ENCODE measurements at places on chromosomes 16 and 17.

- DNase-seq: no peak
Measured at GRCh38 chr17:41010441-41010840, 1.5 kb upstream of the KRTAP3-1 start.

GRCh38 chr16:85928401-85928820 is 29.4 kb downstream of the IRF8 start:
- DNase-seq: no peak

DNA sequence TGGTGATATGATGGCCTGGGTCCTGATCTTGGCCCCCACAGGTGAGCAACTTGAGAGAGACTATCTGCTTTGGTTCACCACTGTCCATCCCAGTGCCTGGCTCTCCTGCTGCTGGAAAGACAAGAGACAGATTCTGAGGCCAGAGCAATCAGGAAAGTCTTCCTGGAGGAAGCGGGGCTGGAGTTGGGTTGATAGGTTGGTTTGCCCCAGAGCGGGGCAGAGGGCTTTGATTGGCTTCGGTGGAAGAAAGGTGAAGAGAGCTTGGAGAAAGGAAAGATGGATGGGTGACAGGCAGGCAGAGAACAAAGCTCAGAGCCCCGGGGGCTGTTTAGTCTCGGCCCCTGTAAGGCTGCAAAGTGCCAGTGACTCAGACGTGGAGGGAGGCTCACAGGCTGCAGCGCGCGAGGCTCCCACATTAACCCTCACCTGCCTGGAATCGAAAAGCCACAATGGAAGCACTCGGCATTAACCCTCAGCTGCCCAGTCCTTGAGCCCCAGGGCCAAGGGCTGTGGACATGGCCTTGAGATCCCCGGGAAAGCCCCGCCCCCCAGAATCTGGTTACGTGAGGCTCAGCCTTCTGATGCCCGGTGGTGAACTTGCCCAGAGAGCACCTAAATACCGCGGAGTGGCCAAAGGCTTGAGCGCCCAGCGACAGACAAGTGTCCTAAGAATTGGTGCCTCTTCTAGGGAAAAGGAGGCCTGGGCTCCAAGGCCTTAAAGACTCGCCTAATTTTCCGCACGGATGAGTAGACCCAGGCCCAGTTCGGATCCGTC is 996 bp upstream of the CPNE2 start:
- DNase-seq: no peak

DNA sequence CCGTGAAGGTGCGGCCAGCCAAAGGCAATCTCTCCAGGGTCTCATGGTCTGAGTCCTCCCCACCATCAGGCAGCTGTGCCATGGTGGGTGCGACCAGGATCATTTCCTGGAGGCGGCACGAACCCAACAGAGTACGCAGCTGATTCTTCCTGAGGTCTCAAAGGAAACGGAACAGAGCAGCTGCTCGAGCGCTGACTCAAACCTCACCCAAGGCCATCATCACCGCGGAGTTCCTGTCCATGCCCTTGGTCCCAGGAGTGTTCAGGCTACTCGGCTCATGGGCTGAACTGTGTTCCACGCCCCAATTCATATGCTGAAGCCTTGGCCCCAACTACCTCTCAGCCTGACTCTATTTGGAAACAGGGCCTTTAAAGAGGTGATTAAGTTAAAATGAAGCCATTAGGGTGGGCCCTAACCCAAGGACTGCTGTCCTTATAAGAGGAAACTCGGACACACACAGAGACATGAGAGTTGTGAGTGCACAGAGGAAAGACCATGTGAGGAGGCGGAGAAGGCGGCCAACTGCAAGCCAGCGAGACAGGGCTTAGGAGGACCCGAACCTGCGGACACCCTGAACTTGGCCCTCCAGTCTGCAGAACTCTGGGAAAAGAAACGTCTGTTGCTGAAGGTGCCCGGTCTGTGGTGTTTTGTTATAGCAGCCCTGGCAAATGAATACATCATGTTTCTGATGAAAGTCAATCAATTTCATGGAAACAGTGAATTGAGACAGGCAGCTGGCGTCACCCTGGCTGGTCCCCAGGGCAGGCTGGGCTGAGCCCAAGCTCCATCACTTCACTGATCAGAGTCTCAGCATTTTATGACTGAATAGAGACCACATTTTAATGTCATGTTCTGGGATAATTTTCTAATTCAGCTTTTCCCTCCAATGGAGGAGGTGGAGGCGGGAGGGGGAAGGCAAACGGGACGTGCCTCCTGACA is 13.7 kb downstream of the MXRA7 start:
- DNase-seq: no peak
